ENCODE measurements at places on chromosomes 11 and 22.

- no peak for DNase-seq
These were observed 1.2 kb upstream of the ARRB1 start for GRCh38 chr11:75352588-75353206.

DNA sequence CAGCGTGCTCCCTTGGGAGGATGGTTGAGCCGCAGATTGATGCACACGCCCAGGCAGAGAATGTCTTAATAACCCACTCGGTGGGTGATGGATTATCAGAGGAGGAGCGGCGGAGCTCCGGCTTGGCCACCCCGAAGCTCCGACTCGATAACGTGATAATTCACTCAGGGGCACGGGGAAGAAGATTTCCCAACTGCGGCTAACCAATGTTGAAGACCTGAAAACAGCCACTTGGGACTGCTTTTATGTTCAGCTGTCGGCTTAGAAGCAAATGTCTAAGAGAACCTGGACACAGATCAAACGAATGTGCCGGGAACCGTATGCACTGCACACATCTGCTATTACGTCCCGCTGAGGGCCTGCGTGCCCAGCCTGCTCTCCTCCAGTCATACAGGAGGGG is 206.8 kb upstream of the CADM1 start:
- DNase-seq, result no peak

DNA sequence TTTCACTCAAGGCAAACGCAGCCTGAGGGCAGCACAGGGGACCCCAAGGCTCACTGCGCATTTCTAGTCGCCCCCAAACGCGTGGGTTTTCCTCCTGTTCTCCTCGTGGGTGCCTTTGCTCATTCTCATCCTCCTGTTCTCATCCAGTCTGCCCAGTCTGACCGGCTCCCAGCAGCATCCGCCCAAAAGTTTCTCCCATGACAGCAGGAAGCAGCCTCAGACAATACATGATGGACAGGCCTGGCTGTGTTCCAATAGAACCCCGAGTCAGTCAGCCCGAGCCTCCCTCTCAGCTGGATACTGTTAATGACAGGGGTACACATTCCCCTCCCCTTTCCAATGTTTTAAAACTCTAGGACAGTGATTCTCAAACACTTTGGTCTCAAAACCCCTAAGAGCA is 22.5 kb upstream of the KRTAP5-7 start:
- no peak for DNase-seq

DNA sequence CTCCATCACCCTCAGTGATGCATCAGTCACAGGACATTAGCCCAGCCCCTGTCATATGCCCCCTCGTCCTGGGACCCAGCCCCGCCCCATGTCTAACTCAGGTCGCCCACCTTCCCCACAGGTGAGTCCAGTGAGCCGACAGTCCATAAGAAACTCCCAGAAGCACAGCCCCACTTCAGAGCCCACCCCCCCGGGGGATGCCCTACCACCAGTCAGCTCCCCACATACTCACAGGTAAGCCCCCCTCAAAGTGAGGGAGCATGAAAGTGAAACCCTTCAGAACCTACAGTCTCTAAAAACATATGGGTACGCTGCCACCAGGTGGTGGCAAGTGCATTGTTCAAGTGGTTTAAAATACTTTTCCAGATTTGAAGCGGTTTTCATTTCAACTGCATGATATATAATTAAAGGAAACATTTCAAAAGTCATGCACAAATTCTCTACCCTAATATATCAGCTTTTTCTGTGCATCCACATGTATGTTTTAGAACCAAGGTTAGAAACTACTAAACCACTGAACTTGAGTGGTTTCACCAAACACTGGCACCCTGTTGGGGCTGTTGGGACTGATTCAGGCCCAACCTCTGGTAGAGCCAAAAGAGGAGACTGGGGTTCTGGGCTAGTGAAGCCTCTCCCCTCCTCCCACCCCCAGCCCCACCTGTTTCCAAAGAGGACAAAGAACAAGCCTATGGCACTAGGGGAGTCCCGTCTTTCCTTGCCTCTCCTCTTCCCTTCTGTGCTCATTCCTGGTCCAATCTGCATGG is 17.3 kb downstream of the EPS8L2 start:
- DNase-seq, result no peak

- no peak for DNase-seq
These were observed 2093.5 kb downstream of the LRRC4C start for GRCh38 chr11:39365809-39366436.

- DNase-seq, result no peak
These were observed 14.7 kb upstream of the GLB1L2 start for GRCh38 chr11:134317103-134317502.

DNA sequence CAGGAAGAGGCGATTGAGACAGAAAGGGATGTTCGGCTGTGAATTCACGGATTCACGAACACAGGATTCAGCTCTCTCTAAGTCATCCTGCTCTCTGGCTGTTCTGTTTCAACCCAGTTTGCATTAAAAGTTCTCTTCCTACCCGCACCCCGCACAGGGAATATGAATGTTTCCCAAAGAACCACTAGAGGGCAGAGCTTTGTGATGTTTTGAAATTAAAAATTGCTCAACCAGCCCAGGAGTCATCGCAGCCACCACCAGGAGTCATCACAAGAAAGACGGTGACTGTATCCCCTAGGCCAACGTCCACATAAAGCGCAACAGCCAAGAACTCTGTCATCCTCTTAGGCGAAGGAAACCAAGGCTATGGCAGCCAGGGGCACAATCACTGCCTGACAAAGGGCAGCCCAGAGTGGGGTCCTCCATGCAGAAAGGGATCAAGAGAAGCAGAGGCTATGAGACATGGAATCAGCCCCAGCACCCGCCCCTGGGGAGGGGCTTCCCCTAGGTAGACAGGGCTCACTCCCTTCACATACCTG is 122.4 kb downstream of the WT1 start:
- DNase-seq, result no peak

DNA sequence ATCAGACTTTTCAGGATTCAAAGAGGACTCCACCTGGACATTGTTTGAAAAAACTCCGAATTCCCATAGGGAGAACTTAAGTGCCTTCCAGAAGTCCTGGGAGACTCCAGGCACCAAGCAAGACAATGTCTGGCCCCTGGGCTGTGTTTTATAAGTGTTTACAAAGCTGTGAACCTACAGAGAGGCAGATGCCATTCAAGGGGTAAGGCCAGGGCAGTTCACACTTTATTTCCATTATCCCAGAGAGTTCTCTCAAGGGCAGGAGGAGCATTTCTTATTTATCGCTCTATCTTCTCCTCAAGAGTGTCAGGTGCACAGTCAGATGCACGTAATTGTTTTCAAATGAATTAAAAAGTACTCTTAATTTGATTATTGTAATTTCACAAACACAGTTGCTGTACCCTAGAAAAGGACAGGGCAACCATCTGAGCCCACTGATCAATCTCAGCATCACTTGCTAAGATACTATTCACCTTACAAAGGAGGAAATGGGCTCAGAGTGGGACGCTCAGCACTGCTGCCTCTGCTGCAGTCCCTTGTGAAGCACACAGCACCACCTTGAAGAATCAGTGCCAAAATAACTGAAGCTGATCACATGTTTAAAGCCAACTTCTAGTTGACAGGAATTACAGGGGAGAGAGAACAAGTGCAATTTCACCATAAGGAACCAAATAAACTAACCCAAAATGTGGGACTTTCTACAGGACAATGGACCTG is 35.0 kb downstream of the RASSF10 start:
- DNase-seq, result no peak

GRCh38 chr11:45021001-45021400 is 70.3 kb upstream of the TP53I11 start:
- DNase-seq, result no peak

DNA sequence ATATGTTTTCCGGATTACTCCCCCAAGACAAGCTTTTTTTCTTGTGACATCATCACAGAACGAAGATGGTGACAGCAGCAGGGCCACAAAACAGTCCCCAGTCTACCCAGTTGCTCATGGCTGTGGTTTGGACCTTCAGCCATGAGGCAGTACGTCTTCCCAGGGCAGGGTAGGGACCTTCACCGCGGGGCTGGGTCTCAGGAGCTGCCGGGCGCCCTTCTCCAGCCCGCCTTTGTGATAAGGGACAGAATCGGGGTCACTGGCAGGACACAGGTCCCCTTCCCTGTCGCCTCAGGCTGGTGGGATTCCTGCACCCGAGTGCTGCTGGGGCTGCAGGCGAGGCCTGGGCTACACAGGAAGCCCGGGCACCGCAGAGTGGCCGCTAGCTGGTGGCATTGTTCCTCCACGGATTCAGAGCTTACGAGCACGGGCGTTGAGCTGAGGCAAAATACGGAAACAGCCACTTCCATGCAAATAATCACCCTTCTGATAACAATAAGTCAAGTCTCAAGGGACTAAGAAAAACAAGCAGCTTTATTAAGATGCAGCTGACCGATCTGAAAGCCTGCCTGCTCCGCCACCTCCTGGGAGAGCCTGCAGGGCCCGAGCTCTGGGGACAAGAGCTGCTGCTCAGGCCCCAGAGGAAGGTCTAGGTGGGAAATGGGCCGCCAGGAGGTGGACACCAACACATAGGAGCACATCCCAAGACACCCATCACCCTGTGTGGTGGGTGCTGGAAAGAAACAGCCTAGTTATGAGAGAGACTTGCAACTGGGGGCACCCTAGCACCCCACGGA is 12.3 kb downstream of the TBX1 start:
- no peak for DNase-seq

DNA sequence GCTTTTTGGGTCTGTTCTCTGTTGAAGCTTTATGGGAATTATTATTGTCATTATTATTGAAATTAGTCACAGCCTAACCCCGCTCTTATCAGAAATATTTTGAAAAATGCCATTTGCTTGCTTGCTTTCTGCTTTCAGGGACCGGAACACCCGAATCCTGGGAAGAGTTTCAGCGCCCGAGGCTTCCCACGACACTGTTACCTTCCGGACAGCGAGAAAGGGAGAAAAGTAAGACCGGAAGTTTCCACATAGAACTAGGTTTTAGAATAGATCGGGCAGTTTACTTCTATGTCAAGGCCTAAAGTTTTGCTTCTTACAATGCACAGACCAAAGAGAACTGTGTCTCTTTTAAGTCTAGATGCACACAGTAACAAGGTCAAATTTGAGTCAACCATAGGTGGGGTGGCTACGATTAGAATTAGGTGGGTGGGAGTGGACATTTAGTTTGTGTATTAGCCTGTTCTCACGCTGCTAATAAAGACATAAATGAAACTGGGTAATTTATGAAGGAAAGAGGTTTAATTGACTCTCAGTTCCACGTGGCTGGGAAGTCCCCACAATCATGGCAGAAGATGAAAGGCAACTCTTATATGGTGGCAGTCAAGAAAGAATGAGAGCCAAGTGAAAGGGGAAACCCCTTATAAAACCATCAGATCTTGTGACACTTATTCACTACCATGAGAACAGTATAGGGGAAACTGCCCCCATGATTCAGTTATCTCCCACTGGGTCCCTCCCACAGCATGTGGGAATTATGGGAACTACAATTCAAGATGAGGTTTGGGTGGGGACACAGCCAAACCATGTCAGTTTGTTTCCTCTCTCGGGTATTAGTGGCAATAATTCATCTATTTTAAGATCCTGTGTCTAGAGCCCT is 12.9 kb downstream of the MPEG1 start:
- no peak for DNase-seq

DNA sequence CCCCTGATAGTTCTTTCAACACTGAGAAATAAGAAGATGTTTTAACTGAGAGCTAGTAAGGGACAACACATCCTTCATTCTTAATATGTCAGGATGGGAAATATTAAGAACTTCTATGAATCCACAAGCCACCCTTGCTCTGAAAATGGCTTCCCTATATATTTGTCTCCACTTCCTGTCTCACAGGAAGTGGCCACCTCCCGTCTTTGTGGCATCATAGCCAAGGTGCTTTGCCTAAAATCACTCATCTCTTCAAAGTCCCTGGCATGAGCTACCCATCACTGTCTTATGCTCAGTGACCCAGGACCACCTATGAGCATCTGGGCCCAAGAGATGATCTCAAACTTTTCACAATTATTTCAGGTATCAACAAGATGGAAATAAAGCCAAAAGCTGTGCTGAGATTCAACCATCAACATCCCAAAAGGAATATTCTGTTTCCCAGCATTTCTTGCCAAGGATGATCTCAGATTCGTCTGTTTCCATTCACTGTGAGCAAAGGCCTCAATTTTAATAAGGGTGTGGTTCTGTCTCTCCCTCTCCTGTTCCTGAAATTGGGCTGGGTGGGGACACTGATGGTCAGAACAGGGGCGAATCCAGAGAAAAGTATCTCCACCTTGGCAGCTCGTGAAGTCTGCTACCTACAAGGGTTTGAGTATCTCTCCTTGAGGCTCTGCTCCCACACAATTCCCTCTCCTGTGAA is 493.9 kb downstream of the MN1 start:
- no peak for DNase-seq

GRCh38 chr11:8698379-8698851 is 15.8 kb downstream of the RPL27A start:
- DNase-seq, result no peak

GRCh38 chr22:32318361-32318760 is 39.3 kb upstream of the RFPL3 start:
- no peak for DNase-seq

- DNase-seq, result no peak
These were observed 105.4 kb downstream of the CASP12 start for GRCh38 chr11:104792861-104793260.

DNA sequence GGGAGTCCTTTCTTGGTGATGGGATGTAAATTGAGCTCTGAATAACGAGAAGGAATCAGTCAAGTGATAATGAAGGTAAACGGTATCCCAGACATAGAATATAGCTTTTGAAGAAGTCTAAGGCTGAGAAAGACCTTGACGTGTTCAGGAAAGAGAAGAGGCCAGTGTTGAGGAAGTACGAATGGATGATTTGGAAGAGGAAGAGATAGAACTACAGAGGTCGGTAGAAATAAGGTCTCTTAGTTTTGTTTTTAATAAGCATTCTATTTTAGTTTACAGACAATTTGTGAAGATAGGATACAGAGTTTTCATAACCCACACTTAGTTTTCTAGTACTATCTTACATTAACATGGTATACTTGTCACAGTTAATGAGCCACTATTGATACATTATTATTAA is 1598.1 kb downstream of the FAM181B start:
- DNase-seq, result no peak

DNA sequence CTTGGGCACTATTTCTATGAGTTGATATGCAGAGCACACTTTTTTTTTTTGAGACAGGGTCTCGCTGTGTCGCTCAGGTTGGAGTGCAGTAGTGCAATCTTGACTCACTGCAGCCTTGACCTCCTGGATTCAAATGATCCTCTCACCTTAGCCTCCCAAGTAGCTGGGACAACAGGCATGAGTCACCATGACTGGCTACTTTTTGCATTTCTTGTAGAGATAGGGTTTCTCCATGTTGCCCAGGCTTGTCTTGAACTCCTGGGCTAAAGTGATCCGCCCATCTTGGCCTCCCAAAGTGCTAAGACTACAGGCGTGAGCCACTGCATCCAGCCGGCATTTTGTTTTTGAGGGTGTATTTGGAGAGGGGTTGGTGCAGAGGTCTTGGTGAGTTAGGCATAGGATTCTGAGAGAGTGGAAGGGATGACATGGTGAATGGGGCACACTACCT is 29.9 kb upstream of the MTCH2 start:
- DNase-seq, result no peak

GRCh38 chr22:49953027-49953679 is 7.4 kb upstream of the PIM3 start:
- DNase-seq, result no peak

DNA sequence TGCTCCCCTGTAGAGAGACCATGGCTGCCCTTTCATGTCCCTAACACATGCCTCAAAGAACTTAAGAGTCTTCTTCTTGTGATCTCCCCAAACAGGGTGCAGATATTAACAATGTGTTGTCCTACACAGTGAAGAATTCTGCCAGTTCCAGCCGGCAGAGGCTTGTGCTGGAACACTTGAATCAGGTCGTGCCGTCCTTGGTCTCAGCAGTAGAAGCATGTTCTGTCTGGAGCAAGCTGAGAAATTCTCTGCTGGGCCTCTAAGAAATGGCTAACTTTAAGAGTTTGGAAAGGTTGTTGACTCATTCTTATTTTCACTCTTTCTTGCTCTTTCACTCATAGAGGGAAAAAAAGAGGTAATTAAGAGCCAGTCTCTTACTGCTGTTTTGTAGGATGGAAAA is 71.1 kb upstream of the SLC25A18 start:
- DNase-seq, result no peak
